ENCODE measurements at places on chromosomes 5 and 9. TPM values are rescaled to one million over a fixed set of nuclear protein-coding genes. Genes with fewer than 3 reads are reported as not detected.

DNA sequence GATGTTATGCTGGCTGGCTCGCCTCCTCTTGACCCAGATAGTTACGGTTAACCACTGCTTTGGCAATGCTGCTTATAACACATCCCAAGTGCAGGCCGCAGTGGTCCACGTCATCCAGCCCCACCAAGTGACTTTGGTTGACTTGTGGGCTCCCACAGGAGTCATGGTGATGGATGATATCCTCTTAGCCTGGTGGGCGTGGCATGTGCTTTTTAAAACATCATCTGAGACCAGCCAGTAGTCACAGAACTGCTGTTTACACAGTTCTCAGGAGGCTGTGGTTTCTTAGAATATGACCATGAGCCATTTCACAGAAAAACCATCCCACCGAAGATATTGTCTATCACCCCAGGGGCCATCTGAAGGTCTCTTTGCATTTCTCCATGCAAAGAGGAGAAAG lies 216.9 kb downstream of the SH3GL2 start:
- no peak for DNase-seq

CREB3 gene
- 45.0 TPM for polyA plus RNA-seq

OR4F3 gene
- polyA plus RNA-seq: not detected

DNA sequence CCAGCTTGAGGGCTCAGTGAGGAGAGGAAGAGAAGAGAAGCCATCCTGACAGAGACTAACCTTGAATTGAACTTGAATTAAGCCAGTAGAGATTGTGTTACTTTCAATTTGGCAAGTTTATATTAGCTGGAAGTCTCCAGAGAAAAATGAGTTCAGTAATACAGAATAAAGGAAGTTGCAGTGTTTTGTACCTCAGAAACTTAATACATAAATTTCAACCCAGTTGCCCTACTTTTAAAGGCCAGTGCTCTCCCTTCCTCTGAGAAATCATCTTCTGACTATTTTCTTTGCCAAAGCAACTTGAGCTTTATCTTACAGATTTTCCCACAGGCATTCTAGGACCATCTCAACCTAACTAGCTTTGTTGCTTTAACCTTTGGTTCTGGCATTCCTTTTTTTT lies 231.0 kb upstream of the GAS1 start:
- no peak for DNase-seq

DNA sequence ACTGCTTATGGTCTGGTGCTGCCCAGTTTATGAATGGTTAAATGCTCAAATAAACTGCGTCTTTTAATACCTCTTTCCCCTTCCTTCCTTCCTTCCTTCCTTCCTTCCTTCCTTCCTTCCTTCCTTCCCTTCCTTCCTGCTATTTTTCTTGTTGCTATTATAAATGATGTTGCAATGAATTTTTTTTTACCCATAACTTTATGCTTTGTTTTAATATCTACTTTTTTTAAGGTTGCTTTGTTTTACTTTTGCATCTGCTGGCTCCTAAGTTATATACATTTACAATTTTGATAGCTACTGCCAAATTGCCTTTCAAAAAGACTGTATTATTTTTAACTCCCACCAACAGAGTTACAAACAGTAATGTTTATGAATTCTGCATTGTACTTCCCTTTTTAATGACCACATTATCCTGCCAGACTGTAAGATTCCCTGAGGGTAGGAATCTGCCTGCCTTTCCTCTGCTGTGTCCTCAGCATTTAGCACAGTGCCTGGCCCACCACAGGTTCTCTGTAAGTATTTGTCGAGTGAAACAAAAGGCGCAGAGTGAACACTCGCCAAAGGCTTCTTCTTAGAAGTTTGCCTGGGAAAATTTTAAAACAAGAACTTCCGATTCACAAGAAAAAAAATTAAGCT lies 36.9 kb downstream of the KIF4B start:
- no peak for DNase-seq

SNX30 gene
- polyA plus RNA-seq: 0.73 TPM

DNA sequence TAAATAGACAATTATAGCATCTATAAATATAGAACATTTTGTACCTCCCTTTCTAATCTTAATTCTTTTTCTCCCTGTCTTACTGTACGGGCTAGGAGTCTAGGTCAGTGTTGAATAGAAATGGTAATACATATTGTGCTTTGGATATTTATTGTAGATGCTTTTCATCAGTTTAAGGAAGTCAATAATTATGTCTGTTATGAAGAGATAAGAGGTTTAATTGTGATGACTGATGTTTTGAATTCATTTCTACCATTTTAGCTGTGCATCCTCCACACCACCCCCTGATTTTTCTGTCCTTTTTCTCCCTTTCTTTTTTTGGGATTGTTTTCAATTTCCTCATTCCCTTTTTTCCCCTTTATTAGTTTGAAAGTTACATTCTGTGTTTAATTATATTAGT lies 95.8 kb downstream of the DOCK2 start:
- no peak for DNase-seq

Data from CD4-positive, alpha-beta memory T cell (primary cell).